NCI-H2171 treated with DMSO at 0.1 percent for 48 hours (cell line): ENCODE measurements at places on chromosomes 3 and 15.

- no peak for DNase-seq
Observed at GRCh38 chr3:85007195-85008094, 48.7 kb downstream of the CADM2 start.

DNA sequence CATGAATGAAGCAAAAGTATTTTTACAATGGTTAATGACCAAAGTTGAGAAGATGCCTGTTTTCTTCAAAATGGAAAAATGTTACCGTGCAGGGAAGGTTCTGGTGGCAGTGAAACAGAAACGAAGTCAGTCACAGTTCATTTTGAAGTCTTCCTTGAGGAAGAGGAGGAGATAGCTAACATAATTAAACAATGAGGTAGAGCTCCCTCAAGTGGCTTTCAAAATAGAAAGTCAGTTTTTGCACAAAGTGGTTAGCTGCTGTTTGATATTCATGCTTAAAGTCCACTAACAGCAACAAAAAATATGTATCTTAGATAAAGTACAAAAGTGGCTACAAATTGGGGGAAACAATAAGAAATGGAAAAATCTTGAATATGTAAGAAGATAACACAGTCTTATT, 87.3 kb downstream of the TFG start:
- DNase-seq, result no peak

- DNase-seq, result peak; percentile 1
Observed at GRCh38 chr3:2099028-2099671, 484 bp downstream of the CNTN4 start.

DNA sequence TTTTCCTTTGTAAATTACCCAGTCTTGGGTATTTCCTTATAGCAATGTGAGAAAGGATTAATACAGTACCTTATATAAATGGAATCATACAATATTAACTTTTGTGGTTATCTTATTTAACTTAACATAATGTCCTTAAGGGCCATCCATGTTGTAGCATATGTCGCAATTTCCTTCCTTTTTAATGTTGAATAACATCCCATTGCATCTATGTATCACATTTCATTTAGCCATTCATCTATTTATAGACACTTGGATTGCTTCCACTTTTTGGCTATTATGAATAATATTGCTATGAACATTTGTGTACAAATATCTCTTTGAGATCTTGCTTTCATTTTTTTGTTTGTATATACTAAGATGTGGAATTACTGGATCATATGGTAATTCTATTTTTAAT, 342.2 kb downstream of the PDCD6IP start:
- no peak for DNase-seq

- DNase-seq, result no peak
Observed at GRCh38 chr3:192825216-192825615, 92.4 kb downstream of the MB21D2 start.

DNA sequence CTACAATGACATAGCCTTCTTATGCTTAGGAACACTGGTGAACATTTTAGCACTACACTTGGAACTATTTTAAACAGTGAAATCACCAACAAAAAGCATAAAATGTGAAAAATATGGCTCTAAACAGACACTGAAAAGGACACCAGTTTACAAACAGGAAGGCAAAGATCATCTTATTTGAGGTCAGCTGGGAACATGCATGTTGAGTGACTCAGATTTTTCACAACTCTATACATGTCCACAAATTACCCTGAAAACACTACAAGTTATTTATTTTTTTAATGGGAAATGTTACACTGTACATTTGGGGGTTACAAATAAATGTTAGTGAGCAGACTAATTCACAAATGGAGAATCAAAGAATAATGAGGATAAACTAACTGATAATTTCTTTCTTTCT, 12.5 kb upstream of the GK5 start:
- DNase-seq, result no peak

DNA sequence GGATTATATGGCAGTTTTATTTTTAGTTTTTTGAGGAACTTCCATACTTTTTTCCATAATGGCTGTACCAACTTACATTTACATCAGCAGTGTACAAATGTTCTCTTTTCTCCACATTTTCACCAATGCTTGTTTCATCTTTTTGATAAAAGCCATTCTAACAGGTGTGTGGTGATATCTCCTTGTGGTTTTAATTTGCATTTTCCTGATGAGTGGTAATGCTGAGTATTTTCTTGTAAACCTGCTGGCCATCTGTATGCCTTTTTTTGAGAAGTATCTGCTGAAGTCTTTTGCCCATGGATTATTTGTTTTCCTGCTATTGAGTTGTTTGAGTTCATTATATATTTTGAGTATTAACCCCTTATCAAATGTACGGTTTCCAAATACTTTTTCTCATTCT, 50.6 kb downstream of the RPL39L start:
- DNase-seq, result no peak

DNA sequence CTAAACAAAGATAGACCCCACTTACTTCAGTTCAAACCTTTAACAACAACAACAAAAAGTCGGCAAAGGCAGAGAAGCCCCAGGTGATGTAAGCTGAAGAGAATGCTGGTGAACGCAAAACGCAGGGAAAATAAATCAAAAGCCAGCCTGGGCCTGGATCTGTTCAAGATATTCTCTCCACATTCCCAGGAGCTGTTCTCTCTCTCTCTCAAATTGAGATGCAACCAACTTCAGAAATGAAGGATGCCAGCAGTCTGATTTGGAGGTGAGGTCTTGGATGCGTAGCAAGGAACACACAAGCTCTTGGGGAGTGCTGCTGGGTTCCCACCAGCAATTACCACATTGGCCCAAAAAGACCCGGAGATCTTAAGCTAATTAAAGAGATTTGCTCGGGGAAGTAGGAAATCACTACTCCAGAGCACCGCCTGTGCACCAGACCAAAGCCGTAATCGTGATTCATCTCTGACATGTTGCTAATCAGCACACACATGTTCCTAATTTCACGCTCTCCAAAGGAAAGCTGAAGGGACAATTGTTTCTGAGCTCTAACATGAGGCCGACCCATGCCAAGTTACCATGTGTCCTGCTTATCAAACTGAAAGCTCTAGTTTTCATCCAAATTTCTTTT, 37.1 kb downstream of the IL17RD start:
- no peak for DNase-seq

GRCh38 chr3:112486811-112487505, 12.3 kb downstream of the BTLA start:
- DNase-seq, result no peak

DNA sequence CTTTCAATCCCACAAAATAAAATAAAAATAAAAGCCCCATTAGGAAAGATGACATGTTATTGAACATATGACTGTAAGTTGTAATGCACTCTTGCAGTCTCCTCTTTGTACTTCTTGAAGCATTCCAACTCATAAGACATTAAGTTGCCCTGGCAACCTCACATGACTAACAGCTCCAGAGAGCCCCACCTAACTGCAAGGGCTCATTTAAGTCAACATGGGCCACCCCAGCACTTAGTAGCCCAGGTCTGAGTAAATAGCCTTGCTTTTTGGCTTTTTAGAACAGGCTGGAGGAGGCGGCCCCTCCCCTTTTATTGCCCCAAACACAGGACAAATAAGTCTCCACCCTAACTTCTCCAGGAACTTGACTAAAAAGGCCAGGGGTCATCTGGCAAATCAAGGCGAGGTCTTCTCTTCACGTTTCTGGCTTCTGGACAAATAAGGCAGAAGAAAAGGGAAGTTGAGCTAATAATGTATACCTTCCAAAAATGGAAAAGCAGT, 135.1 kb downstream of the TMCO5A start:
- DNase-seq, result no peak

GRCh38 chr15:100125401-100126191, 216.2 kb downstream of the ADAMTS17 start:
- DNase-seq, result no peak

DNA sequence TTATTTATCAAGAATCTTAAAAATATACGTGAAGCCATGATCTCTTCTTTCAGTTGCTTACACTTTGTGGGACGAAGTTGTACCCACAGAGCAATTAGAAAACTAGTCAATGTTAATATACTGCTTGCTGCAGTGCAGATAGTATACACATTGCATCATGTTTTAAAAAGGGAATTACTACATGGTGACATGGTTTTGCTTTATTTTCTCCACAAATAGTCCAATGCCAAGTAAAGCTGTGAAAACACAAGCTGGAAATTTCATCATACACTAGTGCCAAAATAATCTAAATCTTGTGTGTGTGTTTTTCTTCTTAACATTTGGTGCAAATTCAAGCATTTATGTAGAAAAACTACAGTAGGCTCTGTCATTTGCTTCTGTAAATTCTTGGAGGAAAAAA, 233.0 kb downstream of the EPHA3 start:
- DNase-seq, result no peak

GRCh38 chr3:127045435-127046045, 62.6 kb downstream of the PLXNA1 start:
- no peak for DNase-seq

DNA sequence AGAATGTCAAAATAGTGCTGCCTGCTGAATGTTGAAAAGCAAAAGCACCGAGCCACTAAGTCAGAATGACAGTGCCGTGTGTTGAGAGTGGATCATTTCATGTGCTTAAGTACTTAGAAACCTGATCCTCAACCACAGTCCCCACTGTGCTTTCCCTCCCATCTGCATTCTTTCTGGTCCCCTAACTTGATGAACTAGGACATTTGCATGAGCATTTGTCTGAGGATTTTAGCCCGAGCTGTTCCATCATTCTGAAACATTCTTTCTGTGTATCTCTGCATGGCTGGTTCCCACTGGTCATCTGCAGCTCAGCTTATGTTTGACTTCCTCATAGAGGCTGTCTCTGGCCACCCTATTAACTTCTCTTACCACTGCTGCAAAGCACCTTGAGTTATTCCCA, 42.0 kb downstream of the SST start:
- DNase-seq, result peak; percentile 38

- DNase-seq, result no peak
Observed at GRCh38 chr15:88800026-88800425, 3.2 kb upstream of the ACAN start.

- DNase-seq, result peak; percentile 78
Observed at GRCh38 chr3:46359733-46360493, 6.0 kb downstream of the CCR2 start.

- DNase-seq, result peak; percentile 81
Observed at GRCh38 chr3:64143409-64144130, 81.7 kb downstream of the PRICKLE2 start.

DNA sequence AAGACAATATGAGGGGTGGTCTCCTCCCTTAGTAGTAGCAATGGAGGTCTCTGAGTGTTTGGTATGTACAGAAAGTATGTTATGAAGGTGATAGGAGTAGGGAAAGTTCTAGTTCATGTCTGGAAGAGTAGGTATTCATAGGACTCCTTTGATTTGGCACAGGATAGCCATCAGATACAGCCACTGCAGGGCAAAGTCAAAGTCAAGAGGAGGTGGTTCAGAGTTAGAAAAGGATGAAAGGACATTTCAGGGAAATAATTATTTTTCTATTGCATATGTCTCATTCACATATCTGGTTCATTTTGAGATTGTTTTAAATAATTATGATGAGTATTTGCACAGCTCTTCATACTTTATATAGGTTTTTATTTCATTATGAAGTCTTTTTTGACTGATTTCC, 381.1 kb downstream of the MFSD1 start:
- DNase-seq, result no peak

DNA sequence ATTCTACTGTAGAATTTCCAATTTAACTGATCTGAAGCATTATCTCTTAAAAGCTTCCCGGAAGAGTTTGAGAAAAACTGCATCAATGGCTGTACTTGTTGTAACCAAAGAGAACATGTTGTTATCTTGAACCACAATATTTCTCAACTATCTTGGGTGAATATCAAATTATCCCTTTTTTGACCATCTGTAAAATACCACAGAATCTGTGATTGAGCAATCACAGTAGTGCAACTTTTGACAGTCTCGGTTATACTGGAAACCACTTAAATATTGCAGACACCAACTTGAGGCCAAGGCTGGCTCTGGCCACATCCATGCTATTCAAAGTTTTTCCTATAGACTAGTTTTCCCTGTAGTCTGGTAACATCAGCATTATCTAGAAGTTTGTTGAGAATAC, 842.8 kb upstream of the EPHA6 start:
- no peak for DNase-seq

DNA sequence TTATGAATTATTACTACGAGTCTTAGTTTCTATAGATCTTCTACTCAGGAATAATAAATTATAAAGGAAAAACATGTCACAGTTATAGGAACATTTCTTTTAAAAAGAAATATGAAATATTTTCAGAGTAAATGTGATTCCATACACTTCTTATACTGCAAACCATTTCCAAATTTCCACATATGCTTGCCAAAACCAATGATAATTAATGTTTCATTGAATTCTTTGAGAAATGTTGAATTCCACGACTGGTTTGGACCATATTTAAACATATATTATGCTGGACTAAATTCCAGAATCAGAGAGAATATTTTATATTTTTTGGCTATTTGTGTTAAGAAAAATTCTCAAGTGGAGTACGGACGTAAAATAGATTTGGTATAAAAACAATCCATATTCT, 144.6 kb downstream of the EPHA3 start:
- DNase-seq, result no peak

- DNase-seq, result no peak
Observed at GRCh38 chr15:87942316-87942715, 314.2 kb downstream of the NTRK3 start.

DNA sequence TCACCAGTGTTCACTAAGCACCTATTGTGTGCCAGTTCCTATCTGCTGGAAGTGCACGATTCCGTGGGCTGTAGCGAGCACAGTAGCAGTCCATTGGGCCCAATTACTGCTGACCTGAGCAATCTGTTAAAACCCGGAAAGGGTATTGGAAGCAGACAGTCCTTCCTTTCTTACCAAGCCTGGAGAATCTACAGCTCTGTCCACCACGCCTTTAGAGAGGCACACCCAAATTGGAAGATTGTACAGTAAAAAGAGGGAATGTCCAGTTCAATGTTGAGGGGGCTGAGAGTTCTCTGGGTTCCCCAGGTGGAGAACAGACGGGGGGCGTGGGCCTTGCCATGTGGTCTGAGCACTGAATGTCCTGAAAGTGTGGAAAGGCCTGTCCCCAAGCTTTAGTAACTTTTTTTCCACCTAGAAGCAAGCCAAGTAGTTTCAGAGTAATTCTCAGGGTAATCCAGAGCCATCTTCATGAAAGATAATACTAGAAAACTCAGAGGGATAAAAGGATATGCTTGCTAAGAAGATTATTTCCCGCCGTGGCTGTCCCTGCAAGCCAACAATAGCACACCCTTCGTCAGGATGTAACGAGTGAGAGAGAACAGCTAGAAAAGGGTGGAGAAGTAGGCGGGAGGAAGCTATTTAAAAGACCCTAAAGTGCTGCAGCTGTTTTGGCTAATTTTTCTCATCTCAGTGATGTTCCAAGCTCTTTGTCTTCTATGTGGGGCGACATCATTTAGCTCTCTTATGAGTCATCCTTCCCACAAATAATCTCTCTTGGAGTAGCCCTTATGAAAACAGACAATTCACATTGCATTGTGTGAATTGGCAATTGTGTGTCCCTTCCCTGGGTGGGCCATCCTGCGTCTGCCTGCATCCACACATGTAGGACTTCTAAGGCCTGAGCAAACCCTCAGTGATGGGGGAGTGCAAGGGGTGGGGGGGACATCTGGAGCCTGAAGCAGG, 181.0 kb downstream of the ATG7 start:
- DNase-seq, result no peak

GRCh38 chr3:188788621-188789081, 383.1 kb upstream of the TPRG1 start:
- no peak for DNase-seq
